ENCODE measurements at places on chromosomes 11 and 22.

DNA sequence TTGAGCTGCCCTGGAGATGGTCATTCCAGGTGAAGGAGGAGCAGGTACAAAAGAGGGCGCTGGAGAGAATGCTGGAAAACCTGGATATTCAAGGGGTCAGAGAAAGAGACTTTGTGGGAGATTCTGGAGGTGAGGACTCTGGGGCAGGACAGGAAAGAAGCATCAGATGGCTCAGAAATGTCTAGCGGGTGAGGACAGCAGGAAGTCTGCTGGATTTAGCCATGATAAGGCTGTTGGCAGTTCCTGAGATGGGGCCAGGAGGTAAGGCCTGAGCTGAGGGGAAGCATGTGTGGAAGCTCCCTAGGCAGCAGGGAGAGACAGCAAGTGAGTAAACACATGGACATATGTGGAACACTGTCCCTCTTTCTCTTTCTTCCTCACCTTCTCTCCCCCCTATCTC lies 1.5 kb downstream of the UPB1 start:
- DNase-seq = no peak

DNA sequence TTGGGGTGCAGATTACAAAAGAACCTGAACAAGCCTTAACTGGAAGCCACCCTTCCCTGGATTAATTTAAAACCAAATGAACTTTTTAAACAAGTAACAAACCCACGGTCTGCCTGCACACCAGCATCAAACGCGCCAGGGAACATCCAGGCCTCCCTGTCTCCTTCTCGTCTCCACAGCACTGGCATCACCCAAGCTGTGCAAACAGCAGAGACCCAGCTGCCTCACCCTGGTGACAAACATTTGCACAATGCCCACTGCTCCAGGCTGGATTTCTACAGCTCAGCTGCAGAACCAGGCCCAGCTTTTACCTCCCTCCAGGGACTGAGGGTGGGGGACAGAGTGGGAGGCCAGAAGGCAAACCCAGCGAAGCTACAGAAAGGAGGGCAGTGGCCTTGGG lies 7.0 kb downstream of the RPL3 start:
- DNase-seq = no peak

DNA sequence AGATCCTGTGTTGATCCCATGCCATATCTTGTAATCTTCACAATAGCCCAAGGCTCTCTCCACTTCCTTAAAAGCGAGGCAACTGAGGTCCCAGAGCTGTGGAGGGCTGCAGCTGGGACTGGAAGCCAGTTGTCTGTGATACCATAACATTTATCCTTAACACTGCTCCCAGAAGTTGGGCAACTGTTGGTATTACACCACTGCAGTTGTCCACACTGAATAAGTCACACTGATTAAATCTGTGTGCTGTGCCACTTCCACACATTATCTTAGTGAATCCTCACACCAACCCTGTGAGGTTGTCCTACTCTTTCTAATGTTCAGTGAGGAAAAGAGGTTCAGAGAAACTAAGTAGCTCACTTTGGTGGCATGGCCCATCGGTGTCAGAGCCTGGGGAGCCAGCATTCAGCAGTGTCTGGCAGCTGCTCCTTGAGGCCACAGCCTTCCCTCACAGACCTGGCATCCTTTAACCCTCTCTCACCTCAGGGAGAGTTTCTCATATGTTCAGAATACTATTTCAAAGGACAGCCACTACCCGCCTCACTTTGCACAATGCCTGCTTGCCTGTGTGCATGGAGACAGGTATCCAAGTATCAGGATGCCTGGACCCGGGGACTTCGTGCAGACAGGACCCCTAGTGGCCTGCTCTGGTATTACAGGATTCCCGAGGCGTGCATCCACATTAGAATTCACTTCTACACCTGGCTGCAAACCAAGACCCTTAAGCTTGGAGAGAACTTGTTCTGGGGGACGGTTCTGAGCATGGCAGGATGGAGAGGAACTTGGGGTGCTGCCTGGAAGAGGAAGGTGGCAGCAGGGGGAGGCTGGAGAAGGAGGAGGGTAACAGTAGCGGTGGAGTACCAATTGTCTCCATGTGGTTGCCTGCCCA lies 221.9 kb upstream of the TBCEL start:
- peak; percentile 1 for DNase-seq

- DNase-seq = peak; percentile 20
Measured at GRCh38 chr22:45903355-45904135, 73.4 kb downstream of the WNT7B start.

DNA sequence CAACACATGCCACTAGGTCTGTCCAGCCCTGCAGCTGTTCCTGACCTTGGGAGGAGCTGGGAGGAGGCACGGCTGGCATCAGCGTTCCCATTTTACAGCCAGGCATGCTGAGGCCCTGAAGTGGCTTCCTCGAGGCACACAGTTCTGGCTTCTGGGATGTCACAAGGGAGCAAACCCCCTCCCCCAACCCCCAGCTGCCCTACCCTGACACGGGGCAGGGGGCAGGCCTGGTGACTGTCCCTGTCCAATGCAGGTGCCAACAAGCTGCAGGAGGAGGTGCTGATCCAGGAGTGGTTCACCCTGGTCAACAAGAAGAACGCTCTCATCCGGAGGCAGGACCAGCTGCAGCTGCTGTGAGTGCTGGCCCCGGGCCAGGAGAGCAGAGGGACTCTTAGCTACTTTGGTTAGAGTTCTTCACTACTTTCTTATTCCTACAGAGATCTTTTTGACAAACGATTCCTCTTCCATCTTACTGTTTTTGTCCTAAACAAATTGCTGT lies 5.3 kb downstream of the KCNK7 start:
- no peak for DNase-seq

- DNase-seq = no peak
Measured at GRCh38 chr11:12190511-12190910, 80.1 kb downstream of the MICAL2 start.

GRCh38 chr11:72162891-72163492 lies 27.5 kb downstream of the FOLR3 start:
- no peak for DNase-seq

GRCh38 chr11:124465368-124465767 lies 19.9 kb upstream of the OR8B8 start:
- no peak for DNase-seq

- no peak for DNase-seq
Measured at GRCh38 chr22:50258361-50259292, 2.9 kb downstream of the MAPK12 start.

DNA sequence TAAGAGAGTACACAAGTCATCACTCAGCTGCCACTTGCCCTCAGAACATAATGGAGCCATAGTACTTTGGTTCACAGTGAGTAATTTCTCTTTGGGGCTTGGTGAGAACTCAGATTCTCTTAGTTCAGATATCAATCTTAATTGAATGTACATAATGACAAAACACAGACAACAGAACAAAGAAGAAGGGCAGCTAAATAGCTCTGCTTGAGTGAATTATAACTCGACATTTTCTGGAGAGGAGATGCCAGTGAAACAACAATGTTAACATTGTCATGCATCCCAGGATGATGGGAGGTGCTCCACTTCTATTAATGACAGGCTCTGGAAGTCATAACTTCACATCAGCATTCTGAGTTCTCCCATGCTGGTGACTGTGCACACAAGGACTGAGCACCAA lies 508.1 kb downstream of the TMEM135 start:
- DNase-seq = no peak

GRCh38 chr11:44610186-44610955 lies 44.9 kb downstream of the CD82 start:
- no peak for DNase-seq

DNA sequence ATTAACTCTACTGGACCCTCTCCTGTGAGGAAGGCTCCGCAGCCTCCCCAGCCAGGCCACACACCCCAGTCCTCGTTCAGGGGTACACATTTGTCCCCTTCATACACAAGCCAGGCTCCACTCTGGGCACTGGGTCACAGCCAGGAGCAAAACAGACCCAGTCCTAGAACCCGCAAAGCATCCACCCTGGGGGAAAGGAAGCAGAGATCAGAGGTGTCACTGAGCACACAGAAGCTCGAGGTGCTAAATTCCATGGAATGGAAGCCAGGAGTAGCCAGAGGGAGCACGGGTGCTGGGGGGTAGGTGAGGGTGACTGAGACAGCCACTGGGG lies 43.6 kb upstream of the TH start:
- no peak for DNase-seq

GRCh38 chr11:35165423-35166368 lies 26.7 kb downstream of the CD44 start:
- no peak for DNase-seq

DNA sequence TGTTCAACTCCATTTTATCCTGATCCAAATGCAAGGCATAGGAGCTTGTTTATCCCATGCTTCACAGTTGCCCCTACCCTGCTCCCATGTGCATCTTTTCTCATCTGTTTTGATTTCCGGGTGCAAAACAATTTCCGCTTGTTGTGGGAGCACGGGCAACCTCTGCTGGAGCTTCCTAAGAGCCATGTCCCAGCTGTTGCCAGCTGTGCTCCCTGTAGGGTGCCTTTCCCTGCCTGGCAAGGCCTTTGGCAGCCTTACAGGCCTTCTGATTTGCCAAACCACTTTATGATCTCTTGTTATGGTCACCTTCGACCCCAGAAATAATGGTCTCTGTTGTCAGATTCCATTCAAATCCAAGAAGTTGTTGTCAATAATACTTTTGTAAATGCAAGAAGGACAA lies 1038.5 kb downstream of the OPCML start:
- no peak for DNase-seq

- no peak for DNase-seq
Measured at GRCh38 chr11:34755671-34756070, 134.8 kb downstream of the EHF start.

- no peak for DNase-seq
Measured at GRCh38 chr11:72996959-72997358, 145.2 kb downstream of the FCHSD2 start.

DNA sequence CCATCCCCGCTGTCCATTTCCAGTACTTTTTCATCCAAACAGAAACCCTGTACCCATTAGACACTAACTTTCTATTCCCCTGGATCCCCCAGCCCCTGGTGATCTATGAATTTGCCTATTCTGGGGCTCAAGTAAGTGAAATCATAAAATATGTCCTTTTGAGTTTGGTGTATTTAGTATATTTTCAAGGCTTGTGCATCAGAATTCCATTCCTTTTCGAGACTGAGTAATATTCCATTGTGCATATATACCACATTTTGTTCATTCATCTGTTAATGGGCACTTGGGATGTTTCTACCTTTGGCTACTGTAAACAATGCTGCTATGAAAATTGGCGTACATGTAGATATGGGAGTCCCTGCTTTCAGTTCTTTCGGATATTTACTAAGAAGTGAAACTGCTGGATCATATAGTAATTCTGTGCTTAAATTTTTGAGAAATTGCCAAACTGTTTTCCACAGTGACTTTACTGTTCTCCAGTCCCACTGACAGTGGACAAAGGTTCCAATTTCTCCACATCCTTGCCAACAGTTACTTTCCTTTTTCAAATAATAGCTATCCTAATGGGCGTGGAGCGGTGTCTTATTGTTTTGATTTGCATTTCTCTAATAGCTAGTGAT lies 16.1 kb downstream of the APLP2 start:
- no peak for DNase-seq

- no peak for DNase-seq
Measured at GRCh38 chr22:46054091-46055073, 77.4 kb upstream of the WNT7B start.

DNA sequence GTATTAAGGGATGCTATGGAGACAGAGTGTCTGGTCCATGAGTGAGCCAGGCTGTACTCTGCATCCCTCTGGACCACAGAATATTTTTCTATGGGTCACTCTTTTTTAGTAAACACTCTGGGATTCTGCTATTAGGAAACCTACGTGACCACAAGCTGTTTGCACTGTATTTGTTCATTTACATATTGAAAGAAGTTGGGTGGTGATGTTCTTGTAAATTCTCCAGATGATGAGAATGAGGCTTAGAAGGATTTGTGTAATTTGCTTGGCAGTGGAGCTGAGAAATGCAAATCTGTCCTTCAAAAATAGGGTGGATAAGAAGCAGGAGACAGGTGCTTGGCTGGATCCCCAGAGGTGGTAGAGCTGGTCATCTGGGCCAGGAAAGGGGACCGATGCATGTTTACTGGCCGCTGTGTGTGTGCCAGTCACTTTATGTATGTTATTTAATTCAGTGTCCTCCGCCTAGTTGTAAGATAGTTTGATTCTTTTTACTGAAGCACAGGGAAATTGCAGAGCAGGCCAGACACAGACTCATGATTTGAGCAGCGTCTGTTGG lies 63.7 kb upstream of the HEPHL1 start:
- no peak for DNase-seq

GRCh38 chr11:37914859-37915258 lies 1316.8 kb upstream of the RAG2 start:
- no peak for DNase-seq

GRCh38 chr11:45288339-45288738 lies 2.2 kb upstream of the SYT13 start:
- no peak for DNase-seq

GRCh38 chr22:18042685-18043084 lies 18.3 kb upstream of the MICAL3 start:
- DNase-seq = no peak

DNA sequence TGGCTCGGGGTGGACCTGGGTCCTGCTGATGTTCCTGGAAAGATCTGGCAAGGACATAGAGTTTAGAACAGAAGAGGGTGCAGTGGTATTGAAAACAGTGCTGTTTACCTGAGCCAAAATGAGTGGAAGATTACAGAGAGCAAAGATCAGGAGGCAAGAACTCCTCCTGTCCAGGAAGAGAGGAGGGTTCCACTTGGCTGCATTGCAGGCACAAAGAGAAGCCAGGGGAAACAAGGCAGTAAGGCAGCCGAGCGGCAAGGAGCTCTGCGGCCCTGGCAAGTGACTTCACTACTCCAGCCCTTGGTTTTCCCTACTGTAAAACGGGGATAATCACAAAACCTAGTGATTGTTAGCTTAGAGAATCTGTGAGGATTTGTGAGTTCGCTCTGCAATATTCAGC lies 3.7 kb upstream of the PACSIN2 start:
- no peak for DNase-seq

DNA sequence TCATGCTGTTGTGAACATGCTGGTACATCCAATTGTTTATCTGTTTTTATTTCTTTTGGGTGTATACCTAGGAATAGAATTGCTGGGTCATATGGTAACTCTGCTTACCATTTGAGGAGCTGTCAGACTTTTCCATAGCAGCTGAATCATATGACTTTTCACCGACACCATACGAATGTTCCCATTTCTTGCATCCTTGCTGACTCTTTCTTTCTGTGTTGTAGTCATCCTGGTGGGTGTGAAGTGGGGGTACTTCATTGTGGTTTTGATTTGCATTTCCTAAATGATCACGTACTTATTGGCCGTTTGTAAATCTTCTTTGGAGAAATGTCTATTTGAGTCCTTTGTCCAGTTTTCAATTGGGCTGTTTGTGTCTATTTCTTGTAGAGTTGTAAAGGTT lies 26.5 kb downstream of the ATXN10 start:
- no peak for DNase-seq

GRCh38 chr11:69010964-69011623 lies 2.0 kb downstream of the MRGPRF start:
- DNase-seq = no peak

- DNase-seq = no peak
Measured at GRCh38 chr11:80748207-80748925, 1307.5 kb upstream of the TENM4 start.

- DNase-seq = no peak
Measured at GRCh38 chr11:130260742-130261141, 54.0 kb downstream of the ZBTB44 start.

GRCh38 chr22:49964136-49965090 lies 3.8 kb downstream of the PIM3 start:
- DNase-seq = no peak

- no peak for DNase-seq
Measured at GRCh38 chr11:130031945-130032344, 29.3 kb upstream of the PRDM10 start.

- DNase-seq = no peak
Measured at GRCh38 chr22:29693671-29694070, 26.1 kb upstream of the CABP7 start.
